ENCODE measurements at places on chromosomes 16 and 17.

DNA sequence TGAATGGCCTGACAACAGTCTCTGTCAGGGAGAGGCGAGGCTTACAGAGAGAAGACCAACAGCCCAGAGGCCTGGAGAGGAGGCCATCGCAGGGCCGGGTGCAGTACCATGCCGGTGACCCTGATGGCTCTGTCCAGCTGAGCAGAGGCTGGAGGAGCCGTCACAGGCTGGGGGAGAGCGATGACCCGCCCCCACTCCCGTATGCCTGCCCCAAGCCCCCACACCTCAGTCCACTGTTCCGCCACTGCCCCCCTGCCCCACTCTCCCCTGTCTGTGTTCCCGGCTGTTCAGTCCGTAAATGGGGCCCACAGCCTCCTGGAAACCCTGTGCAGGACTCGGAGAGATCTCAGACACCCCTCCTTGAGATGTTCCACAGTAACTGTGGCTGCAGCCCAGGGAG lies 12.8 kb upstream of the FAM83G start:
- no peak for DNase-seq

DNA sequence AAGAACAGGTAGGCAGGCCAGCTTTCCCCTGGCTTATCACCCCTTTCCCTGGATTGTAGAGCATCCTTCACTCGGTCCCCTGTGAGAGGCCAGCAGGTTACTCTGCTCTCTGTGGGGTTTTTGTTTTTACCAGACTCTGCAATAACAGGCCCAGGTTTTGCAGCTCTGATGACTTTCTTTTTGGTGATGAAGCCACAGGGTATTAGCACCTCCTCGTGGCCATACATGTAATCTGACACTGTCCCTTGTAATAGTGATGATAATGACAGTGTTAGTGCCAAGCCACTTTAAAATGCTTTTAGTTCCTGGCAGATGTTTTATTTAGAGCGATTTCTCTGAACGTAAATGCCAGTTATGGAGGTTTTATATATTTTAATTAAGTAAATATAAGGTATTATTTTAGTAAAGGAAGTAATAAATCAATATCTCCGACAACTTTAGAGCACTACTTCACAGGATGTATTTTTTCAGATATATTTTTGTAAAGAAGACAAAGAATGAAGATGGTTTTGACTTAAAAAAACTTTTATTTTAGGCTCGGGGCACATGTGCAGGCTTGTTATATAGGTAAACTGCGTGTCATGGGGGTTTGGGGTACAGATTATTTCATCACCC lies 38.0 kb upstream of the CPHXL start:
- DNase-seq = no peak

DNA sequence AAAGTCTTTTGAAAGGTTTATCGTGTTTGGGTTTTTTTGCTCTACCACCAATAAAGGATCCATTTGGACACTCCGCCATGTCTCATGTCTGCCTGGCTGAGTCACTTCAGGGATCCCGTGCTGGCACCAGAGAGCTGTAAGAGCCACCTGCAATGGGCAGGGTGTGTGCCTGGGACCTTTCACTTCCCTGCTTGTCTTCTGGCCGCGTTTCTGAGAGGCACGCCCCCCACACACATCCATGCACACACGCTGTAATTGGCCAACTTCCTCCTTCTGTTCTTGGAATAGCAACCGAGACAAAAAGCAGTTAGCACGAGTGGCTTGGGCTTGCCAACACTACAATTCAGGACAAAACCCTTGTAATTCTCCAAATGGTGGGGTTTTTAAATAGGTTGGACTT lies 9.8 kb upstream of the SOST start:
- no peak for DNase-seq

DNA sequence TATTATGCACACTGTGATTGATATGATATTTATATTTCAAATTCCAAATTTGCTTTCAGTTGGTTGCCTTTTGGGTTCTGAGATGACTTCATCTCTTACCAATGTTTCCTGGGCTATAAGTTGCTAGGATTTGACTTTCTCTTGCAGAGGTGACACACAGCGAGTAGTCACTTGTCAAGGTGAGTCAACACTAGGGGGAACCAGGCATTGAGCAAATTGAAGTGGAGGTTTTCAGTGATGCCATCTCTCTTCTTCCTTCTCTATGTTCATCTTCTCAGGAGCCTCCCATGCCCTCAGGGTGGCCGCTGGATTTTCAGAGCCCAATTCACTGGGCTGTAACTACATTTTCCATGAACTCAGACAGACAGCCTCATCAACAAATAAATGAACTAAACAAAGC lies 6.0 kb upstream of the CPD start:
- DNase-seq = no peak

DNA sequence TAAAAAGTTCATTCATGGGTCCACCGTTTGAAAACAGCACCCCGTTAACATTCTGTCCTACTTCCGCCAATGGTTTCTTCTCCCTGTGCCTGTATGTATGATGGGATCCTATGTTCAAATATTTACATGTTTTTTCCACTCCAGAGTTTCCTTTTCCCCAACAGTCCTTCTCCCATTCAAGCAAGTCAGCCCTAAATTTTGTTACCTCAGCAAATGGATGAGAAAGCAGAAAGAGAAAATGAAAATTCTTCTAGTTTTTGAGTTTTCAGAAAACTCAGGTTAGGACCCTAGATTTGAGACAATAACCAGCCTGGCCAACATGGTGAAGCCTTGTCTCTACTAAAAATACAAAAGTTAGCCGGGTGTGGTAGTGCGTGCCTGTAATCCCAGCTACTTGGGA lies 3.5 kb upstream of the ERN2 start:
- no peak for DNase-seq

DNA sequence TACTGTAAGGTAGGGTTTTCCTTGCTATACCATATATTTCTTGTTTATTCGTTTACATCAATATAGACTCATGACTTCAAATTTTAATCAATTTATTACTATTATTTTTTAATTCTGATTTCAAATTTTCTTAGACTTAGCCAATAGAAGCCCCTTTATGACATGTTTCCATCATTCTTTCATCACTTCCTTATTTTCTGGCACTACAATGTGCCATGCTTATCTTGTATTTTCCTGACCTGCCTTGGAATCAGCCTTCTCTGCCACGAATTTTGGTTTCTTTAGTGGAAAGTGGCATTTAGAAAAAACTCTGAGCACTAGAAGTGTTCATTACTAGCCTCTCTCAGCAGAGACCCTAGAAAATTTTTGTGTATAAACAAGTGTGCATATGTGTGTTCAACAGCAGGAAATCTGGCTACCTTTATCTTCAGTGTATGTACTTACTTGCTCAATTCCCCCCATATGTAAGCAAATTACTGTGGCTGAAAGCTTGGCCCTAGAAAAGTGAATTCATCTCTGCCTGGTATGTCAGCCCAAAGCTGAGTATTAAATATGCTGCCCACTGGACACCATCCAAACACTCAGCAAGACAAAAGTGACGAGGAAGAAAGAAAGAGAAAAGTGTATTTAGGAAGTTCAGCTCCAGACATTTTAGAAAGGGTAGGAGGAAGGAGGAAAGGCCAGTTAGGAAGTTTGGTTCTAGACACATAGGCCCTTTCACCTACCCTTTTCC lies 4.0 kb downstream of the STXBP4 start:
- DNase-seq = no peak

GRCh38 chr17:40526668-40527067 lies 25.2 kb upstream of the TNS4 start:
- no peak for DNase-seq

DNA sequence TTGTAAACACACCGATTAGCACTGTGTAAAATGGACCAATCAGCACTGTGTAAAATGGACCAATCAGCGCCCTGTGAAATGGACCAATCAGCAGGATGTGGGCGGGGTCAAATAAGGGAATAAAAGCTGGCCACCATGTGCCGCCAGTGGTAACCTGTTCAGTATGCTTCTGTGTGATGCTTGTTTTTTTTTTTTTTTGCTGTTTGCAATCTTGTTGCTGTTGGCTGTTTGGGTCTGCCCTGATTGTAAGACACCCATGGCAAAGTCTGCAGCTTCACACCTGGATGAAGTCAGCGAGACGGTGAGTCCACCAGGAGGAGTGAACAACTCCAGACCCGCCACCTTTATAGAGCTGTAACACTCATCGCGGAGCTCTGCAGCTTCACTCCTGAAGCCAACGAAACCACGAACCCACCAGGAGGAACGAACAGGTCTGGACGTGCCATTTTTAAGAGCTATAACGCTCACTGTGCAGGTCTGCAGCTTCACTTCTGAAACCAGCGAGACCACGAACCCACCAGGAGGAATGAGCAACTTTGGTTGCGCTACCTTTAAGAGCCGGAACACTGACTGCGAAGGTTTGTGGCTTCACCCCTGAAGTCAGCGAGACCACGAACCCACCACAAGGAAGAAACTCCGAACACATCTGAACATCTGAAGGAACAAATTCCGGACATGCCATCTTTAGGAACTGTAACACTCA lies 85.0 kb upstream of the MED9 start:
- DNase-seq = no peak

GRCh38 chr17:17837966-17838962 lies 1.5 kb upstream of the SREBF1 start:
- no peak for DNase-seq

GRCh38 chr17:28385406-28385805 lies 13.9 kb downstream of the SARM1 start:
- no peak for DNase-seq

DNA sequence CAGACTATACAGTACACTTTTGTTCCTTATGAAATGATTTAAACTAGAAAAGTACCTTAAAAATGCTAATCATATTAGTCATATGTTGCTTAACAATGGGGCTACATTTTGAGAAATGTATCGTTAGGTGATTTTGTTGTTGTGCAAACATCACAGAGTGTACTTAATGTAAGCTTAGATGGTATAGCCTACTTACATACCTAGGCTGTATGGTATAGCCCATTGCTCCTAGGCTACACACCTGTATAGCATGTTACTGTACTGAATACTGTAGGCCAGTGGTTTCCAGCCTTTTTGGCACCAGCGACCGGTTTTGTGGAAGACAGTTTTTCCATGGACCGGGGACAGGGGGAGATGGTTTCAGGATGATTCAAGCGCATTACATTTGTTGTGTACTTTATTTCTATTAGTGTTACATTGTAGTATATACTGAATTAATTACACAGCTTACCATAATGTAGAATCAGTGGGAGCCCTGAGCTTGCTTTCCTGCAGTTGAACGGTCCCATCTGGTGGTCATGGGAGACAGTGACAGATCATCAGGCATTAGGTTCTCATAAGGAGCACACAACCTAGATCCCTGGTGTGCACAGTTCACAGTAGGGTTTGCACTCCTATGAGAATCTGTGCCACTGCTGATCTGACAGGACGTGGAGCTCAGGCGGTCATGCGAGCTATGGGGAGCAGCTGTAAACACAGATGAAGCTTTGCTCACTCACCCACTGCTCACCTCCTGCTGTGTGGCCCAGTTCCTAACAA lies 35.0 kb upstream of the MRC2 start:
- DNase-seq = no peak

- no peak for DNase-seq
These were observed 101.6 kb downstream of the PRKCA start for GRCh38 chr17:66403846-66404556.

DNA sequence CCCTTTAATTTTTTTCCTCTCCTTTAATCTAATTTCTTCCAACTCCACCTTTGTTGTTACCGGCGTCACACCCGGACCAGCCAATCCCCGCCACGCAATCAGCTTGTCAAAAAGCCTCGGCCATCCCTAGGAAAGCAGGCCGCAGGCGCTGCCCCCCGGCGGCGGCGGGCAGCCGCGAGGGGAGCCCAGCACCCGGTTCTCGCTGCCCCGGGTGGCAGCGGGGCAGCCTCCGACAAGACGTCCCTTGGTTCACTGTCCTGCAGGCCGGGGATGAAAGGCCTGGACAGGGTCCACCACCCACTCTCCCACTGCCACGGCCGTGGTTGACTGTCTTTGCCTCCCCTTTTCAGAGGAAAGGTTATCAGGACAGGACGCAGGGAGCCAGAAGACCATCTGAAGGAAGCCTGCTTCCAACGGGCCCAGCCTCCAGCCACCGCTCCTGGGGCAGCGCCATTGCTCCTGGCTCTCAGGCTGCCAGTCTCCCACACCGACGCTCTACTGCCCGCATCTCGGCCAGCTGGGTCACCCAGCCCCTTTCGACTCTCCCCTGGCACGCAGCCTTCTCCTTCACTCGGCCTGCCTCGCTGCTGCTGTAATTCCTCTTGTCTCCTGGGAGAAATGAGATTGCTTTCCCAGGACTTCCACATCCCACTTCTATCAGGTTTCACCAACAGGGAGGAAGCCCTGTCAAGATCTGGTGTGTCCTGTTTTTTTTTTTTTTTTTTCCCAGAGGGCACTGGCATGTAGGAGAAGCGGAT lies 2.8 kb upstream of the UBTF start:
- no peak for DNase-seq

- DNase-seq = no peak
These were observed 157.4 kb downstream of the PRKCA start for GRCh38 chr17:66459811-66460270.

DNA sequence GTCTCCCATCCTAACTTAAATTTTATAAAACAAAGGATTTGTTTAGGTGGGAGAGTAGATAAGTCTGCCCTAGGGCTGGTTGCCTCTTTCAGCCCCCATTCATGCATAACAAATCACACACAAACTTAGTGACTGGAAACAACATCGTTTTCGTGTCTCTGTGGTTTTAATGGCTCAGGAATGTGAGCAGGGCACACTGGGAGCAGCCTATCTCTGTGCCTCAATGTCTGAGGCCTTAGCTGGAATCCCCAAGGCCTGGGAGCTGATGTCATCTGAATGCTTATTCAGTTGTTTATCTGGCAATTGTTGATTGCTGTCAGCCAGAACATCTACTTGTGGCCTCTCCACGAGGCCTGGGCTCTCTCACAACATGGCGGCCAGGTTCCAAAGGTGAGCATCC lies 101.9 kb upstream of the HSBP1 start:
- no peak for DNase-seq

DNA sequence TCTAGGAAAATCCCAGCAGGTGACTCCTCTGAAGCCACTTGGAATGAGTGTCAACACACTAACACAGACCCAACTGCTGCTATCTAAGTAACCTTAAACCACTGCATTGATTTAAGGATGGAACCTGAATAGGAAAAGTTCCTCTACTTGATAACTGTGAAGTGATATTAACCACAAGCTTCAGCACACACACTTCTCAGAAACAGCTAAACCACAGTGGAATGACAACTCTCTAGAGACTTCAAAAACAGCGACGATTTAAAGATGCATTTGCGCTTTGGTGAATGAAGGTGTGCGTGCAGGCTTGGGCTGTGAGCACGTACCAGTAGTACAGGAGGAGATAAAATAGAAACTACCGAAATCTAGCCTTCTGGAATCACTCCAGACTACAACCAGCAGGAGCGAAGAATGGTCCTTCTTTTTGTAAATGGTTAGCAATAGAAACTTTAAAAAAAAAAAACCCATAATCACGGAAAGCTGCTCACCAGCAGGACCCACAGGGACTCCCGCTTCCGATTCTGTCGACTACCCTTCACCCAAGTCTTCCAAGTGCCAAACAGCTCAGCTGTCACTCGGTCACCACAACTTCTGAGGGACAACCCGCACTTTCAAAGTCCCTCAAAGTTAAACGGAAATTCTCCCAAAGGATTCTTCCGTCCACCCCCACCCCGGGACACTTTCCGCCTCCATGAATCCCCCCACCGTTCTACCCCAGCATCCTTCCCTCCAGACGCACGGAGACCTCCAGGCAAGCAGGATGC lies 137.7 kb upstream of the CORO6 start:
- peak; percentile 24 for DNase-seq

GRCh38 chr16:83817022-83817421 lies 9.2 kb downstream of the HSBP1 start:
- no peak for DNase-seq
